Body of pancreas (tissue), 4 donors: ENCODE measurements at places on chromosomes 1 and 21.
A peak's percentile ranks its signal among the peaks of the same experiment; 100 is the strongest.

DNA sequence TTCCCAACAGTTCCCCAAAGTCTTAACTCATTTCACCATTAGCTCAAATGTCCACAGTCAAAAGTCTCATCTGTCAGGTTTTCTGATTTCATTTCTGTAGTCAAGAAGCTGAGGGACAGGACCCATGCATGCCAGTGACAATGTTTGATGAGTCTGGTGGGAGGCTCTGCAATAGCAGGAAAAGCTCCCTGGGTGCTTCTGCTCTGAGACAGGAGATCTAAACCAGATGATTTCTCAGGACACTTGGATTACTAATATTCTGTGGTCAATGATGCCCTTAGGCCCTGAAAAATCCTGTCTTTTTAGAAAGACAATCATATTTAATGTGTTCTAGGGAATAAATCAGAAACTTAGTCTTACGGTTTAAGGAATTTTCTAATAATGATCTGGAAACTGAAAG lies 56.4 kb downstream of the PCBP3 start:
- DNase-seq: no peak

DNA sequence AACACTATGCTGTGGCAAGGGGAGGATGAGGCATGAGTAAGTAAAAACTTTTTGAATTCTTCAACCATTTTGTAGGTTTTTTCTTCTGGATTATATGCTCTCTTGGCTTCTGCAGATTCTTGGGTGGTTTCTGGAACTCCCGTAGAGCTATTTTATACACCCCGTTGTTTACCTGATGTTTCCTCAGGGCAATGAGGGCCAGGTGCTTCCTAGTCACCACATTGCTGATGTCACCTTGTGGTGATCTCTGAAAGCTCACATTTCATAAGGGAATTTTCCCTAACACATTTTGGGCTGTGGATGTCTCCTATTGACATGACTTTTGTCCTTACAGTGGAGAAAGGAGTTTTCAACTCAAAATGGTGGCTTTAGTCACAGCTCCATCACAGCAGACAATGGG lies 356.6 kb downstream of the PLA2G4A start:
- DNase-seq: no peak

- peak; percentile 5 for DNase-seq
These were observed 83.7 kb upstream of the IFFO2 start for GRCh38 chr1:19040010-19040680.

- no peak for DNase-seq
These were observed 123.1 kb upstream of the PTGFR start for GRCh38 chr1:78367700-78368099.
